Inflammatory macrophage treated with lipopolysaccharide for 1 hour (primary cell): ENCODE measurements at places on chromosomes 7 and 10.

- no peak for DNase-seq
Measured at GRCh38 chr10:102403115-102403514, 7.6 kb downstream of the NFKB2 start.

- no peak for DNase-seq
Measured at GRCh38 chr7:87116315-87116714, 35.9 kb upstream of the DMTF1 start.

GRCh38 chr10:68231106-68231816, 652 bp downstream of the ATOH7 start:
- peak; percentile 45 for DNase-seq

- DNase-seq = no peak
Measured at GRCh38 chr10:103637927-103638557, 144.5 kb downstream of the NEURL1 start.

GRCh38 chr10:123550675-123551096, 115.5 kb upstream of the GPR26 start:
- no peak for DNase-seq

- DNase-seq = no peak
Measured at GRCh38 chr7:132703742-132704141, 127.5 kb upstream of the PLXNA4 start.

- no peak for DNase-seq
Measured at GRCh38 chr7:142263598-142264380, 5.9 kb upstream of the PRSS58 start.
